ENCODE measurements at places on chromosomes 2 and 18.

GRCh38 chr2:112643488-112643887, 2.3 kb upstream of the SLC20A1 start:
- DNase-seq: no peak

GRCh38 chr2:105874466-105874865, 129.8 kb downstream of the NCK2 start:
- DNase-seq: no peak

DNA sequence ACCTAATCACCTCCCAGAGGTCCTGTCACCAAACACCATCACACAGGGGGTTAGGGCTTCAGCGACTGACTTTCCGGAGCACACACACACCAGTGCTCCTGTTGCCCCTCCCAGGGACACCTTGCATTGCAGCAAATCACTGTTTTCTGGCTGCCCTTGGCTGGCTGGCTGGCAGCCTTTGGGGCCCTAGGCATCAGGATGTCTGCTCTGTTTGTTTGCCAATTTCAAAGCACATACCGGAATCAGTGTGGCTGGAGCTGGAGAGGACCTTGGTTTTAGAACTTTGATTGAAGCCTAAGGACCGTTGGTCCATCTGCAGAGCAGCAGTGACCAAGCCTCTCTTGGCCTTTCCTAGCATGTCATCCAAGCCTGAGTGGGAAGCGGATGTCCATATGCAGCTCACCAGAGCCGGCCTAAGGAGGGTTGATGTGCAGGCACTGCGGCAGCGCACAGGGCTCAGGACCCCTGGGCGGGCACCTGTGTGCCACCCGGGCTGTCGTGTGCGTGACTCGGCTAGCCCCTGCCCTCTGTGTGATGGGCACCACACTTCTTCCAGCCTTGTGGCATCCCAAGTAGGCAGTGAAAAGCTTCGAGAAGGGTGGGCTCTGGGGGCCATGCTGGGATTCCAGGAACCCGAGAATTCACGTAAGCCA, 62.1 kb downstream of the GBX2 start:
- DNase-seq: no peak

- DNase-seq: peak; percentile 16
These were observed 226.0 kb downstream of the FAM210A start for GRCh38 chr18:13500227-13500865.

DNA sequence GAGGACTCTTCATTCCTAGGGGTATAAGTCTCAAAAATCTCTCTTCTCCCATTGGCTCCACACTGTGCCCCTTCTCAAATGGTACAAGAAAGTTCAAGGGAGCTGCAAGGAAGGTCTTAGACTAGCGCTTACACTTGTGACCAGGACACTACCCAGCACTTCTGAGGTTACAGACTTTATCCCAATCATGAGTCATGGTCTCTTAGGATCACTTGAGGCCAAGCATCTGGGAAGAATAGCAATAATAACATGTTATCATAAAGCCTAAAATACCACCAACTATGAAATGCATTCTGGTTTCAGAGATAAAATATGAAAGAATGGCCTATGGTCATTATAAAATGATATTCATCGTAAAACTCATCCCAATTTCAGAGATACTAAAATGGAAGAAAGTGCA, 309.9 kb upstream of the PKDCC start:
- no peak for DNase-seq

DNA sequence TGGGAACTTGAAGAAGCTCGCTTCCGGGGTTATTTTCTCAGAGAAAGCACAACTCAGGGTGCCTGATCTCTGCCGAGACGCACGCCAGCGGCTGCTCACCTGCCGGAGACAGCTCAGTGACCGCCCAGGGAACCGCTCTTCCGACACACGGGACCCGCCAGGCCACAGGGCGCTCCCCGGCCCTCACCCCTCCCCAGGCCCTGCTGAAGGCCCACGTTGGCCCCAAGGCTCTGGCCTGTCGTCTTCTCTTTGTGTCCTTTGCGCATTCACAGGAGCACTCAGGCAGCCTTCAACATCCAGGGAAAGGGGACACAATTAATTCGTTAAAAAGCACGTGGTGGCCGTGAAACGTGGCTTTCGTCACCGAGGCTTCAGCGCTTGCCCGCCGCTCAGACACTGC, 276.3 kb upstream of the SALL3 start:
- DNase-seq: no peak

DNA sequence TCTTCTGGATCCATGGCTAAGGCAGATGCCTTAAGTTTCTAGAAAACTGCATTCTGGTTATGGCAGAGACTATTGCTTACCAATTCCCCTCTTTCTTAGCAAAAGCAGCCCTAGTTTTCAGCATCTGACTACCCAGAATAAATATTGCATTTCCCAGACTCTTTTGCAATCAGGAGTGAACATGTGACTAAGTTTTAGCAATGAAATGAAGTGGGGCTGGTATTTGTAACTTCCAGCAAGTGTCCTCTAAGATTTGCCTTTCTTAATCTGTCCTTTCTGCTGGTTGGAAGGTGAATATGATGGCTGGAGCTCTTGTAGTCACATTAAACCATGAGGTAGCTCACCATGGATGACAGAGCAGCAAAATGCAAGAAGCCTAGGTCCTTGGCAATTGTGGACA, 132.9 kb upstream of the PKDCC start:
- DNase-seq: no peak

DNA sequence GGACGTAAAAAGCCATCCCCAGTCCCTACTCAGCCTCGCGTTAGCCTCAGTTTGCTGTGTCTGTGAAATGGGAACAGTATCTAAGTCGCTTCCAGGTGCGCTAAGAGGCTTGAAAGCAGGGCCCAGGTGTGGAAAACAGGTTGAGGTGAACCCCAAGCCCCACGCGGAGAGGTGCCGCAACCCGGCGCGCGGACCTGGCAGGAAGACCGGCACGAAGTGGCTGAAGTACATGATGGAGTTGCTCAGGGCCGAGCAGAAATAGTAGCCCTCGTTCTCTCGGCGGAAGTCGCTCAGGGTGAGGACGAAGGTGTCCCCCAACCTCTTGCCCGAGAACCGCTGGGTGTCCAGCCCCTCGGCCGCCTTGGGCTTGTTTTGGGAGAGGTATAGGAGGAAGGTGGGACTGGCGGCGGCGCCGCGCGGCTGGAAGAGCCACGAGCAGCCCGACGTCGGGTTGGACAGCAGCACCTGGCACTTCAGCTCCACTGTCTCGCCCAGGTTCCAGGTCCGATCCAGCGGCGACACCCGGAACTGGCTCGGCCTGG, 508 bp downstream of the CD8A start:
- DNase-seq: no peak

GRCh38 chr2:150166313-150167051, 321.0 kb downstream of the RND3 start:
- no peak for DNase-seq

- DNase-seq: no peak
These were observed 755 bp downstream of the SPAST start for GRCh38 chr2:32064021-32064601.

DNA sequence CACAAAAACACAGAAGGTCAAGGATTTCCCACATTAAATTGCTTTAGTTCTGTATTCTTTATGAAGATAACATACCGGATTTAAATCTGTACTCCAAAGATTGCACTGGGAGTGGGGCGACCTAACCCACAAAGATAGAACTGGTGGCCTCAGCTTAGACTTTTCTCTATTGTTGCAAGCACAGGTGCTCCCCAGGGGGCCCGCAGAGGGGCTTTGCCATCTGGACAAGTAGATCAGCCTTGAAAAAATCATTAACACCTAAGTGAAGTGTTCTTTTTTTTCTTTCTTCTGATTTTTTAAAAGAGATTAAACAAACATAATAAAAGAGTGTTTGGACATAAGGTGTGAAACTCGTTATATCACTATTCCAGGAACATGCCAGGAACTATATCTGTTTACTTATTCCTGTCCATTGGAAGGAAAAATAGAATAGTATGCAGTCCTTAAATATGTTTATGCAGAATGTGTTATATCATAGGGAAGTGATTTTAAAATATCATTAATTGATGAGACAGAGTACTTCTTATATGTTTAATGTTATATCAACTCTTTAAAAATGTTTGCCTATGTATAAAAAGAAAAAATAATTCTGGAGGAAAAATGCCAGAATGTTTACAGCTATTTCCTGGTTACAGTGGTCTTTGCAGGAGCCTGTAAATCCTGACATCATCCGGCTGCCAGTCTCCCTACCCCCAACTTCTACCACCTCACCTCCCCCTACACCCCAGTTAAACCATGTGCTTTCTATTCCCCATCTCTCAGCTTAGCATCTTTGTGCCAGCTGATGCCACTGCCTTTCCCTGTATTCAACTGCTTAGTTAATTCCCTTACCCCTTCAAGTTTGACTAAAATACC, 679.2 kb downstream of the CNTNAP5 start:
- no peak for DNase-seq

- no peak for DNase-seq
These were observed 301.4 kb downstream of the NR4A2 start for GRCh38 chr2:156031121-156031520.

DNA sequence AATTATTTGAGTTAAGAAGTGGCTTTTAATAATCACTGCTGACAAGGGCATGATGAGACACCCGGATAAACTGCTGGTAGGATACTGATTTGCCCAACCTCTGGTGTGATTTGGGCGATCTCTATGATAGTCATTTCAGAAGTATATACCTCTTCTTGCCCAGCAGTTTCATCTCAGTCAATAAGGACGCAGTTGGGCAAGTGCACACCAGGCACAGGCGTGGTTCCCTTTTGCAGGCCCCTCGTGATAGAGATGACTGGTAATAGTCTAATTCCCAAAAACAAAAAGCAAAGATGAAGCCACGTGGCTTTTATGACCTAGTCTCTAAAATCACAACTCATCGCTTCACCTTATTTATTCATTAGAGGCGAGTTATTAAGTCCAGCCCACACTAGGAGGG, 246.4 kb downstream of the PRKCE start:
- DNase-seq: no peak

GRCh38 chr2:68921646-68922045, 31.0 kb downstream of the GKN2 start:
- no peak for DNase-seq

DNA sequence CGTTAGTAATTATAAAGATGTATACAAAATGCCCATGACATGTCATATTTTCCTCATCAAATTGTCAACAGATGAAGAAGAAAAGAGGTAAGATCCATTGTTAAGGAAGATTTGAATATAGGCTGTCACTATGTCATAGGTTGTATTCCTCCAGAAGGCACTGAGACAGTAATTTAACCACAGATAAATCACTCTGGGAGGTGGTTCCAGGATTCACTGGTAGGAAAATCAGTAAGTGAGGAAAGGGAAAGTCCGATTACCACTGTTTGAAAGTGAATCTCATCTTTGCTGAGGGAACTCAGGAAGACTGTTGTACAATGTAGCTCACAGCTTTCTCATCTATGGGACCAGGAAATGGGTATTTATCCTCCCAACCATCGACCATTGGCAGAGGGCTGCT, 152.8 kb upstream of the TMEFF2 start:
- no peak for DNase-seq

DNA sequence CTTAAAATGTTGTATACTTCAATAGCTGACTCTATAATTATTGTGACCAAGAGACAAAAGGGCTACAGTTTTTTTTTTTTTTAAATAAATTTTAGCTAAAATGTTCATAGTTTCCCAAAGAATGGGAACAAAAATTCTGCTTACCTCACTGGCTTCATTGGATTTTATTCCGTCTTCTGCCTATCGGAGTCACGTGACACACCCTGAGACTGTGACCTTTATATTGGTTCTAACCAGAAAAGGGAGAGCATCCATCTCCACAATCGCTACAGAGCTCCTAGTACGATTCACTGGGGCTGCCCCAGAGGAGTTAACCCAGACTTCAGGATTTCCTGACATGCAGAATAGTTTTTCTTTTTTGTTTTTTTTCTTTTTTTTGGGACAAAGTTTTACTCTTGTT, 203.6 kb upstream of the SLC35G4 start:
- no peak for DNase-seq

DNA sequence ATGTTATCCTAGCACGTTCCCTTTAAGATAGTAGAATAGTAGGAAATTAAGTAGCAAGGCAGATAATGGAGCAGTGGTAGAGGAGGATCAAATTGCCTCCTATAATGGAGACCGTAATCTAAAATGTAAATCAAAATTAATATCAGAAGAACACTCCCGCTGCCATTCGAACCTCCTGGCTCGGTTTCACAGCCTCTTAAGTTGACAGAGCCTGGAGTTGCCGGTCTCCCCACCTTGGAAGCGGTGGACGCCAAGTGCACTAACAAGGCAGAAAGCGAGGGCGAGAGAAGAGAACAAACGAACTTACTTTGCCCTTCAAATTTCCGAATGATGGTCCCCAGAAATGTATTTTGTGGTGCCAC, 450 bp downstream of the KCNH7 start:
- no peak for DNase-seq

- DNase-seq: no peak
These were observed 68.3 kb downstream of the ACKR3 start for GRCh38 chr2:236637686-236638569.

- DNase-seq: no peak
These were observed 489.3 kb downstream of the ZNF516 start for GRCh38 chr18:76005632-76006208.

DNA sequence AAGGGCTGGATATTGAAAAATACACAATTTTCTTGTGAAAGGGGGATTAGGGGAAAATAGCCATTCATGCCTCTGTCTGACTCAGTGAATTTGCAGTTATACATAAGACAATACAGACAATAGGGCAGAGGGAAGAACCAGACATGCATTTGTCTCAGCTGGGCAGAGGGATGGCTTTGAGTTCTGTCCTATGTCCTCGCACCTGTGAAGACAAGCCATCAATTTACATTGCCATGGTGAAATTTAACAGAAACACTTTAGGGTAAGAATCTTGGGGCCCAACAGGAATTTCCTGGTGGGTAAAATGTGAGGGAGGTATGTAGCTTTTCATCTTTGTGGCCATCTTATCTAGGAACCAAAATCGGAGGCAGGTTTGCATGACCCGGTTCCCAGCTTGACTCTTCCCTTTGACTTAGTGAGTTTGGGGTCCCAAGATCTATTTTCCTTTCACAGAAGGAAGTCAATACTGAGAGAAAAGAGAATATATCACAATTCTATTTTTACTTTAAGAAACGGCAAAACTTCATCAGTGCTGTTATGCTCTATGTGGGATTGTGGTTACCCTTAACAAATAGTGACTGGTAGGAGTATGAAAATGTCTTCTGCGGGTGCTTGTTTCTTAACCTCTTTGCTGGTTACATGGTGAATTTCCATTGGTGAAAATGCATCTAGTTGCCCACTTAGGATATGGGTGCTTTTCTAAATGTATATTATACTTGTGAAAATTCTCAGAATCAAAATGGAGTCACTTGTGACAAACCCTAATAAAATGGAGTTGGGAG, 221.8 kb downstream of the SPP2 start:
- DNase-seq: no peak

GRCh38 chr2:168712053-168712452, 90.4 kb upstream of the NOSTRIN start:
- DNase-seq: no peak

DNA sequence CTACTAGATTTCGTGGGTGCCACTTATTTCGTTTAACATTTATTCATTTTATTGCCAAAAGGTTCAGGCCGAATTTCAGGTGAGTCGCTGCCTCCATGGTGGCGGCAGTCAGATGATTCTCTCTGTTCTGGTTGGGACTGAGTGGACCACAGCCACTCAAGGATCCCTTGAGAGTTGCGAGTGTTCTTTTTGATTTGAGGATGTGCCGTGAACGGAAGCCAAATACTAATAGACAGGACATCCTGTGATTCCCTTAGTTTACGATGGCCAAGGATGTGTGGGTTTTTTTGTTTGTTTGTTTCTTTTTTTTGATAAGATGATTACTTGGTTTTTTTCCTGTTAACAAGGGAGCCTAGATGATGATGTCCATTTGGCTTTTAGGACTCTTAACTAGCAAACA, 13.2 kb downstream of the MAPRE2 start:
- DNase-seq: no peak

GRCh38 chr18:34609986-34610648, 100.0 kb upstream of the DTNA start:
- DNase-seq: no peak

- DNase-seq: no peak
These were observed 15.1 kb downstream of the USP40 start for GRCh38 chr2:233551491-233551890.
